ENCODE measurements at places on chromosomes 4 and X.

GRCh38 chr4:42083816-42084215, 68.6 kb downstream of the BEND4 start:
- DNase-seq, result no peak

- no peak for DNase-seq
Measured at GRCh38 chrX:144801786-144802185, 445.5 kb upstream of the SPANXN1 start.

DNA sequence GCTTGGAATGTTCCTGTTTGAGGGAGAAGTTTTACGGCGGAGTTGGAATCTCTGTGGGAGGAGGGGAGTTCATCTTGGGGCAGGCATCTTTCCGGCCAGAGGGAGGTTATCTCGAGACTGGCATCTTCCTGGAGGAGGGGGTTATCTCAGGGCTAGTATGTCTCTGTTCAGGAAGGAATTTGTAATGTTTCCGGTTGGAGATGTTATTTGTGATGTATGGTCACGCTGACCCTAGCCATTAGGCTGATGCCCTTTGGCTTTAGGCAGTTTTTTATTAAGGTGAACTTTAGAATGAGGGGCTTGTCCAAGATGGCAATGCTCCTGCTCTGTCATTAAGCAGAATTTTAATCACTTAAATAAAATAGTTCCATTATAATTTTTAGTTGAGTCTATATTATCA, 449.7 kb downstream of the PCDH10 start:
- no peak for DNase-seq

- no peak for DNase-seq
Measured at GRCh38 chr4:144360146-144360793, 219.8 kb upstream of the GYPA start.

DNA sequence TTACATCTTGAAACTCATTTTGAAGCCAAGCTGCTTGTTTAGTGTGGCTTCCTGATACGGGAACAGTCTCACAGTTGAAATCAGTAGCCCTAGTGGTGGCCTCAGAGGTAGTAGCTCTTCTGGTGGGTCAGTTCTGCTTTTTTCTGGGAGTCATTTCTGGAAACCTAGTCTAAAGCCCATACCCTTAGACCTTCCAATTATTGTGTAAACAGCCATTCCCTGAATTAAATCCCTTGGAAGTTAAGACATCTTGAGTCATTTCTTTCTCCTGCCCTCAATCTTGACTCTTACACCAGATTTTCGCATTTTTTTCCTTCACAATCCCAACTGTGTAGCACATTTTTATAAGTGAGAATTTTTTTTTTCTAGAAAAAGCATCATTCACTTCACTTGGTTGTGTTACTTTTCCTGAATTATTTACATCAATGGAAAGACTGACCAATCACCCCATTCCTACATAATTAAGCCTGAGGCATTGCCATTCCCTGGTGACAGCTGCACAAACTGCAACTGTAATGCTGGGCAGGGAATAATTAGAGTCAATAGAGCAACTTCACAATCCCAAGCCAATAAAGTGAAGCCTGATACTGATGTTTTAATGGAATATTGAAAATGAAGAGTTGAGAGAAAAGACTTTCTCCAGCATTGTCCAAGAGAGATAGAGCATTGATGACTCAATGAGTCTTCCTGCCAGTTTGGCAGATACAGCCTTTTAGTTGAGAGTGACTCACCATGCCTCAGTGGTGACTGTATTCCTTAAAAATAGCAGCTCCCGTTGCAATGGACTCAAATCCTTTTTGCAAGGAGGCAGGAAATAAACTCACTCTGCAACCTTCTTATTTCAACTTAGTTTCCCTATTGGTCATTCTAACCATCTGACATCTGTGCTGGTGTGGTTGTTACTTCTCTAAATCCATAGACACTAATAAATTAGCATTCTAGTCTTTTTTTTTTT, 13.0 kb upstream of the SEPSECS start:
- no peak for DNase-seq

- no peak for DNase-seq
Measured at GRCh38 chr4:112361181-112361791, 64.1 kb downstream of the ALPK1 start.

- DNase-seq, result no peak
Measured at GRCh38 chr4:1137850-1138249, 24.5 kb upstream of the RNF212 start.

- DNase-seq, result no peak
Measured at GRCh38 chrX:3550160-3550751, 163.2 kb downstream of the PRKX start.

DNA sequence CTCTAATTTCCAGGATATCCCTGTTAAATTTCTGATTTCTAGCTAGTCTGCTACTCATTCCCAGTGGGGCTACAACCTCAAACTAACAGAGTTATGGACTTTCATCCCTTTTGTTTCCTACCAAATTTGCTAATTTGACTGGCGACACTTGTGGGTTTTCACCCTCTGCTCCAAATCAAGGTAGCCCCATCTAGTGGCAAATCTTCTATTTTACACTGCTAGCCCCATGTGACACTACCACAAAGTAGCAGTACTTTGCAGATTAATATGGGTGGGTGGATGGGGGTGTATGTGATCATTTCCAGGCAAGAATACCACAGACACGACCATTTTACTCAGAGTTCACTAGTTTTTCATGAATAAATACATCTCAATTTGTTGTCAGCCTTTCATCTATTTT, 150.3 kb downstream of the MSL3 start:
- peak; percentile 1 for DNase-seq

GRCh38 chr4:2928242-2929176, 34.7 kb downstream of the NOP14 start:
- no peak for DNase-seq

DNA sequence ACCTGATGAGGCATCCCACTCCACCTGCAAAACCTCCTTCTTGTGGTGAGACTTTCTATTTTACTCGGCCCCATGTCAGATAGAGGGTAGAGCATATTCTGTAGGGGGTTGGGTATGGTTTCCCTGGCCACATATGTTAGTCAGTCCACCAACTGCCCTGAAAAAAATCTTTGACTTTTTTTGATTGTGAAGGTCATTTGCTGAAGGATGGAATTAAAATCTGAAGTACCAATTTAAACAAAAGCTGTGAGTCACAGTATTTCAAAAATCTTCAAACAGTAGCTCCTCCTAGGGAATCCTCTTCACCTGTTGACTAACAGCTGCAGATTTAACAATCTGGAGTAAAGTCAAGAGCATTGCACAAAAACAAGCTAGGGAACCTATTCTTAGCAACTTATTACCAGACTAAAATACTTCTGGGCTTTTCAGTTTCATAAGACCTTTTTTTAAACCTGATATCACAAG, 8.0 kb upstream of the CCDC110 start:
- no peak for DNase-seq

GRCh38 chr4:76377911-76378310, 43.0 kb downstream of the CCDC158 start:
- DNase-seq, result peak; percentile 9

- no peak for DNase-seq
Measured at GRCh38 chr4:168751263-168752225, 254.7 kb downstream of the PALLD start.

GRCh38 chrX:115579327-115579726, 18.4 kb downstream of the PLS3 start:
- DNase-seq, result no peak

DNA sequence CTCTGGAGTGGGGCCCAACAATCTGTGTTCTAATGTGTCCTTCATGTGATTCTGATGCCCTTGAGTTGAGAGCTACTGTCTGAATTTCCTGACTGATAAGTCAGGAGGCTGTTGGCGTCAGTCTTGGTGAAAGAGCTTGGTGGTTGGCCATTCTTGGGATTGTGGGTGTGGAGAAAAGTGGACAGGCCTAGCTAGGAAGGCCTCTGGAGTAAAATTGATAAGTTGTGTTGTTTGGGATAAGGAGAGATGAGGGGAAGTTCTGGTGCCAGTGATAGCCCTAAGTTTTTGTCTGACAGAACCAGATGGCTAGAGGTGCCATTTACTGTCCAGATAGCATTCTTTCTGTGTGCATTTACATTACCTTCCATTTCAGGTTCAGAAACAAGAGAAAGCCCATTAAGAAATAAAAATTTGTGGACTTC, 11.7 kb downstream of the NSD2 start:
- DNase-seq, result no peak

DNA sequence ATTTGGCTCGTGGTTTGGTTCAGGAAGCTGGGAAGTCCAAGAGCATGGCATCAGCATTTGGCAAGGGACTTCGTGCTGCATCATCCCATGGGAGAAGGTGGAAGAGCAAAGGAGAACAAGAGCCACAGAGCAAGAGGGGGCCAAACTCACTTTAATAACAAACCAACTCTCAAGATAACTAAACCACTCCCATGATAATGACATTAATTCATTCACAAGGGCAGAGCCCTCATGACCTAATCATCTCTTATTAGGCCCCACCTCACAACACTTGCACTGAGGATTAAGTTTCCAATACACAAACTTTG, 113.4 kb upstream of the ATXN3L start:
- no peak for DNase-seq

GRCh38 chr4:13511101-13511500, 27.0 kb upstream of the RAB28 start:
- DNase-seq, result no peak

DNA sequence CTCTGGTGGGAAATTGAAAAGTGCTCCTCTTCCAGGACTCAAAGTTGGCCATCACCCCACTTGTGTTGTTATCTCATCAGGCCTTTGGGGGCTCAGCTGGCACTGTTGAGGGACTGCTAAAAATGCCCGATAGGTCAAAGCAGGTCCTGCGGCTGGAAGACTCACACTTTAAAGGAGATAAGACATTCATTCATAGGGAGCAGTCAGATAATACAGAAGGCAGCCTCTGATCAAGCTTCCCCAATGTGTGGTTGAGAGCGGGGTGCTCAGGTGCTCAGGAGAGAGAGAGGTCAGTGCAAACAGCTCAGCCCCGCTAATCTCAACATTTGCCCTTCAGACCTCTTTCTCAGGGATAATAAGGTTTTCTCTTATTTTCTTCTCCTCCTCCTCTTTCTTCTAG, 70.3 kb downstream of the TMEM154 start:
- no peak for DNase-seq

Measured in activated CD4-positive, alpha-beta T cell treated with anti-CD3 and anti-CD28 coated beads, Interleukin-2, amount 50 U/mL, for 4 hours (primary cell).